ENCODE measurements at places on chromosomes 7 and 10.

DNA sequence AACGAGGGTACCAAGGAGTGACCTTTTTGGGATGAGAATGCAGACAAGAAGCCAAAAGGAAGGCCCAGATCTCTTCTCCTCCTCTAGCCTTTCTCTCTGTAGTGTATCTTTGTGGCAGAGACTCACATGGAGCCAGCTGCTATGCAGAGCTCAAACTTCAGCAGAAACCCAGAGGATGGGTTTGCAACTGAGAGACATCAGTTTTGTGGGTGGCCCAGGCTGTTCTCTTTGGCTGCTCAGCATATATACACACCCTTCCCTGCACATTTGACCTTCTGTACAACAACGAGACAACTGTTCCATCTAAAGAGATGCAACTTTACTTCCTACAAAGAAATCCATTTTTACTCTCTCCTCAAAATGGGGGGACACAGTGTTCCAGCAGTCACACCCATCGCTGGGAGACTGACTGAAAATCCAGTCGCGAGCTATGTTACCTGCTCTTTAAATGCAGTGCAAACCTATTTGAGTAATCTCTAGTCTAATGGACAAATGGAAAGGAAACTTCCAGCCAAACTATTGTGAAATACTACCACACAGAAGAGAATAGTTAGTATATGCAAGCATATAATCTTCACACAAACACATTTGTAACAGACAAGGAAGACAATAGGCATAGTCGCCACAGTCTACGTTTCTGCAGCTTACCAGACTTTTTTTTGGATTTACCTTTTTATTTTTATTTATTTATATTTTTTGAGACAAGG lies 51.2 kb downstream of the GTF2I start:
- DNase-seq = no peak

DNA sequence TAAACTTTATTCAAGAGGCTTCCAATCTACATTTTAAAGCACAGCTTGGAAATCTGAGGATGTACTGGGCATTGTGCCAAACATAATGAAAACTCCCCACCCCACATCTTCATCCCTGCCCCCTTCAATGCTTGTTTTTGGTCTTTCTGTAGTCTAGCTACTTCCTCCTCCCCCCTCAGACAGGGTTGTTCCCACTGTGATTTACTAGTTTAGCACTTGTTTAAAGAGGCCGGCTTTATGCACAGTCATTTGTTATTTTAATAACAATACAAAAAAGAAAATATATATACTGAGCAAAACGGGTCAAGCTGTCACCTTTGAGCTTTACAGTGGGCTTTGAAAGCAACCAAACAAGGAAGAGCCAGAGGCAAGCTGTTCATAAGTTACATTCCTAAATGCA lies 132.6 kb downstream of the CHRM2 start:
- no peak for DNase-seq

DNA sequence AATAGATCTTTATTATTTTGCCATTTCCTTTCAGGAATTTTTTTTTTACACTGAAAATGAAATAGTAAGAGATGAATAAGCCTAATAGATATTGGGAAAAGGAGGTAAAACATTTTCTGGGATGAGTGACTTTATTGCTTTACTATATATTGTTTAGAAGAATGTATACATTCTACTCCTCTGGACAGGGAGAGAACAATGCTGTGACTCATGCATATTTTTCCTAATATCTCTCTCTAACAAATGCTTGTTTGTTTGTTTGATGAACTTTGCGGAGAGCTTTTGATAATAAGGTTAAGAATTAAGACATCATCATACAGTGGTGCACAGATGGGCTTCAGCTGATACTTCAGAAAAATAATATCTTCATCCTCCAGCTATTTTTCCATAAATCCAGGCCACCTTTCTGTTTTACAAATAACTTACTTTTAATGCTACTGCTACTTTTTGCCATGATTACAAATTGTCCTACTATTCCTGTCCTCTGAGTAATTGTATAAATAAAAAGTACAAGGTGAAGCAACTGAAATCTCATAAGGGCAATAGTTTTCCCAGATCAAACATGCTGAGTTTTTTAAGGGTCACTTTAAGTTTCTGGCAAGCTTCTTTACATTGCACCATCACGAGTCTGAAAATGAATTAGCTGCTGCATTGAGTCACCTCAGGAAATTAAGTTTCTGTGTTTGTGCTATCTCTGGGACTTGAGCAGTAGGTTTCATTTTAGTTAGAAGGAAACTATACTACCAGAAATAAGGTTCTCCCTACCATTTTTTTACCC lies 207.3 kb upstream of the POT1 start:
- no peak for DNase-seq

GRCh38 chr10:52481986-52482555 lies 168.0 kb downstream of the DKK1 start:
- no peak for DNase-seq

- DNase-seq = no peak
Measured at GRCh38 chr10:48554656-48555055, 50.2 kb downstream of the ARHGAP22 start.

Data from activated CD4-positive, CD25-positive, alpha-beta regulatory T cell (primary cell).